GM23338 (cell line): ENCODE measurements at places on chromosomes 11 and 22.

DNA sequence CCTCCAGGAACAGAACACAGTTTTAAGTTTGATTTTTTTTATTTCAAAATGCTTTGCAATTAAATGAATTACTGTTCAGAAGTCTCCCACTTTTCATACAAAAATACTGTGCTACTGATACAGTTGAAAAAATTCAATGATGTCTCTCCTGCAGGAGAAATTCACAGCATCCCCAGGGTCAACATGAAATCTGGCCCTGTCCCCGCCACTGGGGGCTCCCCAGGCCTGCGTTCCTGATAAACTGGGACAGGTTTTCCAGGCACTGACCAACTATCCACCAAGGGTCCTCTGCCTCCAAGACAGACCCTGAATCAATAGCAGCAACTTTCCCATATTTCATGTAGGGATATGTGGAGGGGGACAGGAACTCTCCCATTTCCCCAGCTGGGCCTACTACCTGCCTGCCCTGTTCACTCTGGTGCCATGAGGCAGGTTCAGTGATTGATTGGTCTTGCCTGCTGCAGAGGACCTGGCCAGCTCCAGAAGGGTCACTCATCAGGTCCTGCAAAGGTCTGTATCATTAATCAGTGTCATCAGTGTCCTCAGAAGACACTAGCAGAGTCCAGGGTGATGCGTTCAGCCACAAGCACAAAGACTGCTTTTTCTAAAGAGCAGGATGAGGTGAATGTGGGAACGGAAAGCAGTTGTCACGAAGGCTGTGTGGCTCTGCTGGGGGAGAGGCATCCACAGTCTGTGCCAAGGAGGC is 43.4 kb downstream of the PISD start:
- DNase-seq: no peak

- no peak for DNase-seq
Measured at GRCh38 chr11:102408339-102408738, 44.2 kb downstream of the TMEM123 start.

GRCh38 chr11:67364783-67365722 is 8.3 kb downstream of the CLCF1 start:
- DNase-seq: no peak

DNA sequence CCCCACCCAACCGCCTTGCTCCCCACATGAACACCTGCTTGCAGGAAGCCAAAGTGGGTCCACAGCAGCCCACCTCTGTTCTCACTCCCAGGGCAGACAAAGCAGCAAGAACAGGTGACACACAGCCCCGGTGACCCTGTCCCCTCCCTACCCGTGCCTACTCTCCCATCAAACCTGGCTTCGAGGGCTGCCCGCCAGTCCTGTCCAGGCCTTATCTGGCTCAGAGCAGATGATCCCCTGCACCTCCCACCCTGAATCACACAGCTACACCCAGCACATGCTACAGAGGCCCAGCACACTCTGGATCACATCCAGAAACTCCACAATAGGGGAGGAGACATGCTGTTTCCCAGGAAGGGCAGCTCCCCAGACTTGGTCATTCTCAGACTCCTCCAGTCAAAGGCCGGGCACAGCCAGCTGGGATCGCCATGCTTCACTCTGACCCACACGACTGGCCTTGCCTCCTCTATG is 6.2 kb upstream of the RGL4 start:
- no peak for DNase-seq

DNA sequence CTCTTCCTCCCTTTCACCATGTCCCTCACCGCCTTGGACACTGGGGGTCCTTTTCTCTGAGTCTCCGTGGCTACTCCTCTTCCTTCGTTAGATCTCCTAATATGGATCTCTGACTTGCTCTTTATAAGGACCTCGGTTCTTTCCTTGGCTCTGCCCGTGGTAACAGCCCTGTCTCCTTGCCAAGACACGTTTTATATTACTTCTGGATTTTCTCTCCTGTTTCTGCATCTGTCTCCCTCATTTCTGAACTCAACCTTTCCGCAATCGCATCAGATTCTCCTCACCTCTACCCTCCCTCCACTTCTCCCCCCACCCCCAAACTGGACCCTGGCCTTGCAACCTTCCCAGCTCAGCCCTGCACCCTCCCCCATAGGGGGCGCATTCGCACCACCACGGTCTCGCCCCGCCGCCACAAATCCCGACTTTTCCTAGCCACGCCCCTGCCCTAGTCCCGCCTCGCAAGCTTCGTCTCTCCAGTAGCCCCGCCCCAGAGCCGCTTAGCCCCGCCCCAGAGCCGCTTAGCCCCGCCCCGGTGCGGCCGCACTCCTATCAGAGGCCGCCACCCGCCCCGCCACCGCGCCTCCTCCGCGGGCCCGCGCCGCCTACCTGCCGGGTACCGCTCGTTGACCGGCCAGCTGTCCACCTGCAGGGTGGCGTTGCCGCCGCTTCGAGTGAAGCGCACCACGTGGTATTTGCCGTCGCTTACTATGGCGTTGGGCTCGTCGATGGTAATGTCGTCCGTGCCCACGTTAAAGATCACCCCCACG is 39.0 kb downstream of the SLC22A12 start:
- peak; percentile 98 for DNase-seq

DNA sequence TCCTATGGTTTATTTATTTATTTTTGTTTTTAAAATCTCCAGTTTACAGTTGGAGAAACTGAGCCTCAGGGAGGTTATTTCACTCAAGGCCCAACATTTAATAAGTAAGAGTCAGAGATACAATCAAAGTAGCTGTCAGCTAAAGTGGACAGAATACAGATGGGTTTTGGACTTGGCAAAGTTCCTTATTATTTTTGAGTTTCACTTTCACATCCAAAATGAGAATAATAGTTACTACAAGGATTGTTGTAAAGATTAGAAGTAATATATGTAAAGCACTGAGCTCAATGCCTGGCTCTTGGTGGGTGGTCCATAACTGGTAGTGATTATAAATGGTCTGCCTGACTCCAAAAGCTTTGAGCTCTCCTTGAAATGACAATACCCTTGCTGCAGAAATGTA is 87.5 kb upstream of the SESN3 start:
- DNase-seq: no peak
